Vagina (tissue), 2 donors: ENCODE measurements at places on chromosomes 7 and 10.

- DNase-seq = peak; percentile 56
- H3K27ac ChIP-seq = no peak overlapping the region
- H3K27me3 ChIP-seq = no peaks in the 10 kb centered on the region
- H3K4me3 ChIP-seq = no peak overlapping the region
- H3K36me3 ChIP-seq = peaks cover 42% of the 10 kb centered on the region
- no peaks in the 10 kb centered on the region for H3K4me1 ChIP-seq
Measured at GRCh38 chr10:1130226-1130625, 74.0 kb downstream of the WDR37 start.

DNA sequence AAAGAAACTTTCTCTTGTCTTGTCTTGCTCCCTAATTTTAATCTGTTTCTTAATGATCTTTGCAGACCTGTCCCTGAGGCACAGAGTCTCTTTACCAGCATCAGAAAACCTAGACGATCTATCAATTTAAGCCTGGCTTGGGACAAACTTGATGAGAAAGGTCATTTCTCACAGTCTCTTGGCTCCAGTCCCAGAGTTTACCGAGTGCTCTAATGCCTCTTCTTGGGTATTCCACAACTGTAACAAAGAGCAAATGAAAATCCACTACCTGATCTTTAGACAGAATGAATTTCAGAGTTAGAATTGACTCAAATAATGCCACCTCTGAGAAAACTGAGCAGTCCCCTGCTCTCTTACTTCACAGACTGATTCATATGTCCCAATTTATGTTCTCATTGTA, 106.4 kb upstream of the DNAJB12 start:
- DNase-seq = no peak
- H3K4me3 ChIP-seq = no peak overlapping the region
- no peaks in the 10 kb centered on the region for H3K27me3 ChIP-seq
- no peak overlapping the region for H3K27ac ChIP-seq
- H3K36me3 ChIP-seq = no peaks in the 10 kb centered on the region
- no peaks in the 10 kb centered on the region for H3K4me1 ChIP-seq

- H3K27me3 ChIP-seq = no peaks in the 10 kb centered on the region
- H3K4me3 ChIP-seq = no peak overlapping the region
- DNase-seq = no peak
- H3K4me1 ChIP-seq = no peaks in the 10 kb centered on the region
- no peaks in the 10 kb centered on the region for H3K36me3 ChIP-seq
Measured at GRCh38 chr10:18594574-18595156, 56.7 kb downstream of the NSUN6 start.

DNA sequence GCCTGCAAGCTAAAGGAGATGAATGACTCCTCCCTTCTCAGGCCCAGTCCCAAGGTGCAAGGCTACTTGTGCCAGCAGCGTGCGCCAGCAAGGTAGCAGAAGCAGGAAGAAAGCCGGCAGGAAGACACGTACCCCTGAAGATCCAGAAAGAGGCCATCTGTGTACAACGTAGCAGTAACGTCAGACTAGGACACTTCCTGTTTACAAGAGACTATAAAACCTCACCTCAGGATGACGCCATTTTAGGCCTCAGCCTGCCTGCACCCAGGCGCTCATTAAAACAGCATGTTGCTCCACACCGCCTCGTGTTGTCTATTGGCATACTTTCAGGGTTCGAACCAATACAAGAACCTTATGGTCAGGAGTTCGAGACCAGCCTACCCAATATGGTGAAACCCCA, 41.4 kb upstream of the SNX10 start:
- H3K4me3 ChIP-seq = no peak overlapping the region
- no peaks in the 10 kb centered on the region for H3K36me3 ChIP-seq
- DNase-seq = no peak
- no peak overlapping the region for H3K27ac ChIP-seq

GRCh38 chr10:30755441-30755953, 125.9 kb upstream of the LYZL2 start:
- H3K27ac ChIP-seq = peak overlapping the region; percentile 58
- H3K27me3 ChIP-seq = no peaks in the 10 kb centered on the region
- DNase-seq = no peak

DNA sequence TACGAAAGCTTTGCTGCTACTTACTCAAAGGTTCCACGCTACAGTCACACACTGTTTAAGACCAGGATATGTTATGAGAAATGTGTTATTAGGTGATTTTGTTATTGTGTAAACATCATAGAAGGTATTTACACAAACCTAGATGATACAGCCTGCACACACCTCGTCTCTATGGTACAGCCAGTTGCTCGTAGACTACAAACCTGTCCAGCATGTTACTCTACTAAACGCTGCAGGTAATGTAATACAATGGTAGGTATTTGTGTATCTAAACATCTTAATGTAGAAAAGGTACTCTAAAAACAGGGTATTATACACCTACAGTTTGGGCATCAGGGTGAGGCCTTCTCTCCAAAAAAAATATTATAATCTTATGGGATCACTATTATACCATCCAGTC, 181.2 kb downstream of the MYOF start:
- no peaks in the 10 kb centered on the region for H3K27me3 ChIP-seq
- H3K36me3 ChIP-seq = no peaks in the 10 kb centered on the region
- H3K4me1 ChIP-seq = no peaks in the 10 kb centered on the region
- no peak overlapping the region for H3K4me3 ChIP-seq

GRCh38 chr10:98745645-98746044, 298.9 kb upstream of the HPS1 start:
- H3K4me3 ChIP-seq = no peak overlapping the region
- H3K4me1 ChIP-seq = no peaks in the 10 kb centered on the region
- no peak overlapping the region for H3K27ac ChIP-seq
- no peaks in the 10 kb centered on the region for H3K27me3 ChIP-seq
- DNase-seq = no peak

- no peak overlapping the region for H3K27ac ChIP-seq
- no peak overlapping the region for H3K4me3 ChIP-seq
- H3K4me1 ChIP-seq = peaks cover 22% of the 10 kb centered on the region
- no peaks in the 10 kb centered on the region for H3K27me3 ChIP-seq
- H3K36me3 ChIP-seq = no peaks in the 10 kb centered on the region
Measured at GRCh38 chr7:129898502-129899160, 54.1 kb downstream of the UBE2H start.

DNA sequence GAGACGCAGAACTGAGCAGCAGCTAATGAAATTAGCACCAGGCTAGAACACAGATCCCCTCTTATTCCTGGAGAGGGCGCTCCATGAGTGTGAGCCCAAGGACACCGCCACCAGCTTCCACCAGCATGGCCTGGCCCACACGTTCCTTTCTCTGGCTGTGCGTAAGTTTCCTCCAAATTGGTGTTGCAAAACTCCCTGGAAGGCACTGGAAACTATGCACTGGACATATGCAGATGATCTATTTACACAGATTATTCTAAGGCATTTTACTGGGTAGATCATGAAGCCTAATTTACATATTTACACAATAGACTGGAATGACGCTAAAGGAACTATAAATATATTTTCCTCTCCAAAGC, 455.6 kb upstream of the FOXK1 start:
- no peak overlapping the region for H3K4me3 ChIP-seq
- no peaks in the 10 kb centered on the region for H3K36me3 ChIP-seq
- no peaks in the 10 kb centered on the region for H3K27me3 ChIP-seq
- H3K27ac ChIP-seq = no peak overlapping the region
- DNase-seq = no peak

GRCh38 chr10:98086837-98087708, 47.4 kb upstream of the R3HCC1L start:
- H3K27ac ChIP-seq = no peak overlapping the region
- H3K4me3 ChIP-seq = no peak overlapping the region
- H3K36me3 ChIP-seq = no peaks in the 10 kb centered on the region
- DNase-seq = no peak
- no peaks in the 10 kb centered on the region for H3K4me1 ChIP-seq

DNA sequence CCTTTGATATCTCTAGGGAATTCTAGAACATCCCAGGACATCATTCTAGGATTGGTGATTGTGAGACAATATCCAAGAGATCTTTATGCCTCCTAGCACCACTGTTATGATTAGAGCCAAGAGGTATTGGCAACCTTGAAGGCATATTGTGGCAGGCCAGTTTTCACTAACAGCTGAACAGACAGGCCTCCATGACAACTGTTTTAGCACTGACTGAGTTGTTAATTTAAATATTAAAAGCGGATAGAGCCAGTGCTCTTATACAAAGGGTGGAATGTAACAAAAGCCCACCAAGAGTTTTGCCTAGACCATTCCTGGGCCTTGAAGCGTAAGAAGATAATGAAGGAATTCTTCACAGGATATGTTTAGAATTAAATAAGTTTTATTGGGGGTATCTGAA, 131.9 kb downstream of the DGKB start:
- no peak overlapping the region for H3K27ac ChIP-seq
- no peak overlapping the region for H3K4me3 ChIP-seq
- H3K4me1 ChIP-seq = no peaks in the 10 kb centered on the region
- H3K36me3 ChIP-seq = no peaks in the 10 kb centered on the region

GRCh38 chr10:119466655-119467054, 75.9 kb downstream of the RGS10 start:
- H3K4me1 ChIP-seq = peaks cover 11% of the 10 kb centered on the region
- H3K27me3 ChIP-seq = no peaks in the 10 kb centered on the region
- H3K4me3 ChIP-seq = no peak overlapping the region
- no peak for DNase-seq
- H3K36me3 ChIP-seq = no peaks in the 10 kb centered on the region

DNA sequence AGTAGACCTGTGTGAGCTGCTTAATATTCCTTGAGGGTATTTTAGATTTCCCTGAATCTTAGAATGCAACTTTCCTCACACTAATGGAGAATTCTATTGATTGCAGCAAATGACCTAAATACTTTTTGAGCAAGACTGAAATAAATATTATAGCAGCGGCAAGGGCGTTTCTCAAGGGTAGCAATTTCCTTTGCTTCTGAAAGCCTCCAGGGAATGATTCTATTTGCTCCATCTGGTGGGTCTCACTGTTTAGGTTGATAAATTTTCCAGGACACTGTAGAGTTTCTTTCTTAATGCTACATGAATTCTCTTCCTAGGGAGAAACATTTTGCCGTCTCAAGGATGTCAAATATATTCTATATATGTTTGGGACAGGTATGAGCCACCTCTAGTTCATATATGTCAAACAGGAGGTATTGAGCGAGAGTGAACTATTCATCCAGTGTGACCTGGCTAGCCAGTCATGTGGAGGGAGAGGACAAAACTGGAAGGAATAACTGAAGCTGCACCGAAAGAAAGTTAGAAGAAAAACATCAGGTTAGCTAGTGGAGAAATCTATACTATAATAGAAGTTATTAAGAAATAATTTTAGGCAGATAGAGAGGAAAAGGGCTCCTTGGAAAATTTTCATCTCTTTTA, 57.9 kb upstream of the FZD8 start:
- H3K4me1 ChIP-seq = no peaks in the 10 kb centered on the region
- DNase-seq = no peak
- H3K4me3 ChIP-seq = no peak overlapping the region
- H3K27ac ChIP-seq = no peak overlapping the region

DNA sequence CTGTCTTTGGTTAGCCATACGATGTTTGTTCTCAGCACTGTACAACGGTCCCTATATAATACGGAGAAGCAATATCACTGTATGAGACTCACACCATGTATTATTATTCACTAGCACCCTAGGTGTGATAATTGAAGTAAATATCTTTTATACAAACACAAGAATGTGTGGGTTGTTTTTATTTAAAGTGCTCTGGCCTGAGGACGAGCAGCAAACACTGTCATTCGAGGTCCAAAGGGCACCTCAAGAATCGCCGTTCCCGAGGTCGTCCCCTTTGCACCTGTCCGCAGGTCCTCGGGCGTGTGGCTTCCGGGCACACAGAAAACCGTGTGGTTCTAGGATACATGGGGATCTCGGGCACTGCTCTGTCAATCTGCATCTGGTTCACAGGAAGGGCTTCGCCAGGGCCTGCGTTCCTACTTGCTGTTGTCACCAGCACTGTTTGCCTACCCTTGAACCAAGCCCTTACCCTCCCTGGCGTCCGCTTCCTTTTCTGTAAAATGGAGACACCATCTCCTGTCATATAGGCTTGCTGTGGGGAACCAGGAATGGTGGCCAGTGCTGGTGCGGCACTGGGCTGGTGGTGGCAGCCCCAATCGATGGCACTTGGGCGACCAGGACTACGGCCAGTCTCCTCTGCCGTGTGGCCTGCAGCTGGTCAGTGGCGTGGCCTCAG, 28.5 kb upstream of the SH2B2 start:
- H3K27ac ChIP-seq = no peak overlapping the region
- DNase-seq = no peak
- H3K4me3 ChIP-seq = no peak overlapping the region
- H3K36me3 ChIP-seq = no peaks in the 10 kb centered on the region
- H3K27me3 ChIP-seq = no peaks in the 10 kb centered on the region
- H3K4me1 ChIP-seq = no peaks in the 10 kb centered on the region

DNA sequence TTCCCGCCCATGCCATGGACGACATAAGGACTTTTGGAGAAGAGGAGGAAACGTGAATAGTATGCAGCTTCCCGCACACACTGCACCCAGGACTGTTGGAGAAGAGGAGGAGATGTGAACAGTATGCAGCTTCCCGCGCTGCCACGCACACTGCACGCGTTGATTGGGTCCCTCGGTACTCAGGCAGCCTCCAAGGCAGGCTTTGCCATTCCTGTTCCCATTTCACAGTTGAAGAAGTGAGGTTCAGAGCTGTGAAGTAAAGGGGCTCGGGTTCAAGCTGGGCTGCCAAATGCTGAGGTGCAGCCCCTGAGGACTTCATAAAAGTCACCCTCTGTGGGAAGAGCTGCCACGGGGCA, 147.9 kb upstream of the FAM20C start:
- no peak overlapping the region for H3K27ac ChIP-seq
- H3K4me1 ChIP-seq = no peaks in the 10 kb centered on the region
- no peaks in the 10 kb centered on the region for H3K27me3 ChIP-seq

- H3K27ac ChIP-seq = no peak overlapping the region
- no peak overlapping the region for H3K4me3 ChIP-seq
- H3K4me1 ChIP-seq = peaks cover 4% of the 10 kb centered on the region
- H3K36me3 ChIP-seq = no peaks in the 10 kb centered on the region
- no peak for DNase-seq
Measured at GRCh38 chr7:128781851-128782250, 6.3 kb upstream of the OPN1SW start.

GRCh38 chr10:52451817-52452216, 137.7 kb downstream of the DKK1 start:
- no peak overlapping the region for H3K27ac ChIP-seq
- no peak overlapping the region for H3K4me3 ChIP-seq
- no peaks in the 10 kb centered on the region for H3K27me3 ChIP-seq
- H3K36me3 ChIP-seq = no peaks in the 10 kb centered on the region
- H3K4me1 ChIP-seq = peaks cover 21% of the 10 kb centered on the region

GRCh38 chr10:93280699-93281366, 201.3 kb downstream of the MYOF start:
- H3K27ac ChIP-seq = no peak overlapping the region
- no peaks in the 10 kb centered on the region for H3K36me3 ChIP-seq
- no peak for DNase-seq
- no peaks in the 10 kb centered on the region for H3K27me3 ChIP-seq
- H3K4me1 ChIP-seq = no peaks in the 10 kb centered on the region
